Myometrial cell (primary cell): ENCODE measurements at places on chromosomes 2 and 18. TPM values are rescaled to one million over a fixed set of nuclear protein-coding genes. Genes with fewer than 3 reads are reported as not detected.

Gene PTPRN
- total RNA-seq = 1.2 and 1.7 TPM in 2 replicates

Gene TEKT4
- total RNA-seq = not detected in 2 replicates

Gene TMEFF2
- total RNA-seq = 1.8 TPM in 1 of 2 replicates, not detected in the other

Gene KCNIP3
- total RNA-seq = 4.6 and 11.0 TPM in 2 replicates

Gene CABLES1
- 0.29 and 0.71 TPM in 2 replicates for total RNA-seq

Gene C2orf72
- total RNA-seq = not detected in 2 replicates

Gene IL36A
- total RNA-seq = not detected in 2 replicates

Gene KIAA2012
- total RNA-seq = not detected in 2 replicates

Gene RNF152
- 2.1 and 4.3 TPM in 2 replicates for total RNA-seq

Gene SRD5A2
- not detected in 2 replicates for total RNA-seq

Gene PIAS2
- 9.2 and 12.9 TPM in 2 replicates for total RNA-seq

Gene INHBB
- total RNA-seq = not detected in 2 replicates

Gene OR6B2
- not detected in 2 replicates for total RNA-seq

Gene CNTNAP5
- not detected in 2 replicates for total RNA-seq

Gene SLC4A3
- 5.5 and 5.7 TPM in 2 replicates for total RNA-seq

Gene SLC5A7
- not detected in 2 replicates for total RNA-seq

Gene HOXD3
- total RNA-seq = 0.18 and 1.7 TPM in 2 replicates
